Breast epithelium (tissue), 4 donors: ENCODE measurements at places on chromosomes 16 and 17. TPM values are rescaled to one million over a fixed set of nuclear protein-coding genes. Genes with fewer than 3 reads are reported as not detected.

Gene CCL23
- 1.9 TPM for total RNA-seq

Gene CCL8
- total RNA-seq, result 0.66 TPM

Gene CRHR1
- 1.6 TPM for total RNA-seq

Gene SLC38A8
- not detected for total RNA-seq

Gene TEDC2
- 1.0 TPM for total RNA-seq

GRCh38 chr17:4807605-4808377 is 839 bp downstream of the PLD2 start:
- no peaks in the 10 kb centered on the region for H3K36me3 ChIP-seq
- H3K27ac ChIP-seq, result peak overlapping the region; percentile 80
- H3K4me3 ChIP-seq, result peak overlapping the region; percentile 78
- H3K4me1 ChIP-seq, result peaks cover 9% of the 10 kb centered on the region
- DNase-seq, result no peak

- no peaks in the 10 kb centered on the region for H3K36me3 ChIP-seq
- H3K27ac ChIP-seq, result peak within 1 kb of the TSS; percentile 96
- DNase-seq, result no peak
- peak within 1 kb of the TSS; percentile 87 for H3K4me3 ChIP-seq
- no peaks in the 10 kb centered on the region for H3K4me1 ChIP-seq
These were observed at the start of gene MYH10 for GRCh38 chr17:8630227-8630801. Gene MYH10, minus strand, starts transcription at chr17:8630725. Its CDS starts 7,479 bp downstream, at chr17:8623246.

- H3K4me1 ChIP-seq, result no peaks in the 10 kb centered on the region
- no peak overlapping the region for H3K4me3 ChIP-seq
- peaks cover 8% of the 10 kb centered on the region for H3K36me3 ChIP-seq
- H3K27me3 ChIP-seq, result no peaks in the 10 kb centered on the region
- H3K27ac ChIP-seq, result no peak overlapping the region
These were observed 59.8 kb downstream of the GAN start for GRCh38 chr16:81374550-81374949.

DNA sequence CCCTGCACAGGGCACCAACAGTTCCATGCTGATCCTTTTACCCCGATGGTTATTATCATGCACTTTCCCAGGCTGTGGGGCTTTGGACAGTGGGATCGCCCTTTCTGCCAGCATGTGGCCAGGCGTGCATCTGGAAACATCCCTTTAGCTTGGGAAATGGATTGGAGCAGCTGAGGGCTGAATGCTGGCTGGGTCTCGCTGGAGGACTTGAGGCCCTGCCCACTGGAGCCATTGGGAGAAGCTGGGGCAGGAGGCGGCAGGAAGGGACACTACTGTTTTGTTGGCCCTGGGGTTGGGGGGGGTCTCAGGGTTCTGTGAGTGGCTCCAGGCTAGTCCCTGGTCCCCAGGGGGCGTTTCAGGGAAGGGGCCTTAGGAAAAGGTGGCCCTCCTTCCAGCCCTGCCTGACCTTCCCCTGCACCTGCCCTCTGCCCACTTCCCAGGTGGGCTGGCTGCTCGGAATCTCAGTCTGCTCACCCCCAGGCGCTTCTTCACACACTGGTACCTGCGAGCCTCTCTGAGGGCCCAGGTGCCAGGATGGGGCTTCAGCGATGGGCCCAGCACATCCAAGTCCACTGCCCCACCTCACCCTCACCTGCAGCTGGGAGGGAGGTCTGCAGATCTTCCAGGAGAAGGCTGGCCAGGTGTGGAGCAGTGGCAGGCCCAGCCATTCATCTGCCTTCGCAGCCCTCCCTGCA is 1.6 kb upstream of the ADGRG3 start:
- H3K36me3 ChIP-seq, result no peaks in the 10 kb centered on the region
- H3K4me1 ChIP-seq, result no peaks in the 10 kb centered on the region
- H3K27me3 ChIP-seq, result no peaks in the 10 kb centered on the region
- no peak for DNase-seq

Gene SULT1A4
- 11.1 TPM for total RNA-seq

Gene SRCIN1
- 8.8 TPM for total RNA-seq

Gene MED13
- total RNA-seq, result 136 TPM

GRCh38 chr17:45279898-45280297 is 18.0 kb upstream of the SPATA32 start:
- no peaks in the 10 kb centered on the region for H3K27me3 ChIP-seq
- no peaks in the 10 kb centered on the region for H3K4me1 ChIP-seq
- no peaks in the 10 kb centered on the region for H3K36me3 ChIP-seq
- no peak overlapping the region for H3K27ac ChIP-seq

DNA sequence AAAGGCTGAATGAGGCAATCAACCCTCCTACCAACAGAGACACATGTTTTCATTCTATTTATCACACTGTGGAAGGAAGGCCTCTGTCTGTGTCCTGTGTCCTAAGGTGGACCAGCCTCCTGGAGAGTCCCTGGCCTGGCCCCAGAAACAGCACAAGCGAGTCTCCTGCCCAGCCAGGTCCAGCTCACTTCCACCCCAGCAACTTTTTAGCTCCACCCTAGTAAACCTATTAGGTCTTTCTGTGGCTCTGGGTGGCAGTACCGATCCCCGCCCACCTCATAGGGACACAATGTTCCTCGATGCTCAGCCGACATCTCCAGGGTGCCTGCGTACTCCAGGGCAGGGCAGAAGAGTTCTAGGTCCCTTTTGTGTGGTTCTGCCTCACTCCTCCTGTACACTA is 10.7 kb downstream of the DRC3 start:
- peak overlapping the region; percentile 80 for H3K27ac ChIP-seq
- H3K4me3 ChIP-seq, result no peak overlapping the region
- no peaks in the 10 kb centered on the region for H3K4me1 ChIP-seq
- no peaks in the 10 kb centered on the region for H3K36me3 ChIP-seq

DNA sequence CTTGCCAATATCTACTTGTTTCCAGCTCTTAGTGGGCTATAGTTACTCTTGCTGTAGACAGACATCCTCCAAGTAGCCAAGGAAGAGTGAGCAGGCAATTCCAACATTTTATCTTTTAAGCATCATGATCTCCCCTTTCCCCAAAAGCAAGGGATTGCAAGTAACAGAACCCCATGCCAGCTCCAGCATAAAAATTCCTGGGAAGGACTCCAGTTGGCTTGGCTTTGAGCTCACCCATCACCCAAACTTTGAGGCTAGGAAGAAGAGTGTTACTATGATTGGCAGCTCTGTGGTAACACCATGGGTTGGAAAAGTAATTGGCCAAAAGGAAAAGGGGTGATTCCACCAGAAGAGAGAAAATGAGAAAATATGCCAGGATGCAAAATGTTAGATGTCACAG is 1086.4 kb upstream of the RBFOX1 start:
- H3K36me3 ChIP-seq, result no peaks in the 10 kb centered on the region
- no peak overlapping the region for H3K4me3 ChIP-seq
- no peaks in the 10 kb centered on the region for H3K4me1 ChIP-seq
- H3K27me3 ChIP-seq, result no peaks in the 10 kb centered on the region
- no peak for DNase-seq

- no peaks in the 10 kb centered on the region for H3K27me3 ChIP-seq
- H3K36me3 ChIP-seq, result no peaks in the 10 kb centered on the region
- H3K4me1 ChIP-seq, result no peaks in the 10 kb centered on the region
- peak overlapping the region; percentile 90 for H3K27ac ChIP-seq
- DNase-seq, result peak; percentile 90
These were observed 96.3 kb downstream of the RAB11FIP4 start for GRCh38 chr17:31487648-31488263.

- H3K36me3 ChIP-seq, result no peaks in the 10 kb centered on the region
- peak overlapping the region; percentile 38 for H3K27ac ChIP-seq
- no peak overlapping the region for H3K4me3 ChIP-seq
- H3K4me1 ChIP-seq, result peaks cover 21% of the 10 kb centered on the region
- no peaks in the 10 kb centered on the region for H3K27me3 ChIP-seq
- DNase-seq, result no peak
These were observed 9.8 kb upstream of the JUP start for GRCh38 chr17:41796121-41796895.
